ENCODE measurements at places on chromosomes 3 and 15. TPM values are rescaled to one million over a fixed set of nuclear protein-coding genes. Genes with fewer than 3 reads are reported as not detected.

Gene GXYLT2
- total RNA-seq = 1.5 TPM

Gene CX3CR1
- 0.09 TPM for total RNA-seq

Gene FLNB
- 320 TPM for total RNA-seq

Gene TMA7
- 288 TPM for total RNA-seq
